ENCODE measurements at places on chromosomes 4 and X.
A peak's percentile ranks its signal among the peaks of the same experiment; 100 is the strongest.

DNA sequence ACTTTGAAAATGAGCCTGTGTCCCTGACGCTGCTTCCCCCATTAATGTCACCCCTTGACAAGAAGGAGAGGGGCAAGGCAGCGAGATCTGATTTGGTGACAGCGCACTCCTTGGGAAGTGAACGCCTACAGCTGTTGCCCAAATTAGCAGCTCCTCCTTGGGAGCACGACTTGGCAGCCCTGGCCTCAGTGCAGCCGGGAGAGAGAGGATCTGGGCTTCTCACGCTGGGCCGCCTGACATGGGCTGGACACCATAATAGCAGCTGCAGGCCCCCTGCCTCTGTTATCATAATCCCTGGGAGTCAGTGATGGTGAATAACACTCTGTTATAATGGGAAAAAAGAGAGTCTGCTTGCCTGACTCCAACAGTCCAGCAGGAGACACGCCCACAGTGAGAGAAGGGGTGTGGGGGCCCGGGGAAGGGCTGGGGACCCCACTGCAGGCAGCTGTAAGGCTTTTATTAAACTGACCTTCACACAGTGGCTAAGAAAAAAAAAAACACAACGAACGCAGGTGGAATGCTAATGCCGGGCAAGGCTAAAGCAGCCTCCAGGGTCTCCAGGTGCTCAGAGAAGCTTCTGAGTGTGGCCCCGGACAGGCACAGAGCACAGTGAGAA is 73.3 kb downstream of the PSAPL1 start:
- no peak for DNase-seq

DNA sequence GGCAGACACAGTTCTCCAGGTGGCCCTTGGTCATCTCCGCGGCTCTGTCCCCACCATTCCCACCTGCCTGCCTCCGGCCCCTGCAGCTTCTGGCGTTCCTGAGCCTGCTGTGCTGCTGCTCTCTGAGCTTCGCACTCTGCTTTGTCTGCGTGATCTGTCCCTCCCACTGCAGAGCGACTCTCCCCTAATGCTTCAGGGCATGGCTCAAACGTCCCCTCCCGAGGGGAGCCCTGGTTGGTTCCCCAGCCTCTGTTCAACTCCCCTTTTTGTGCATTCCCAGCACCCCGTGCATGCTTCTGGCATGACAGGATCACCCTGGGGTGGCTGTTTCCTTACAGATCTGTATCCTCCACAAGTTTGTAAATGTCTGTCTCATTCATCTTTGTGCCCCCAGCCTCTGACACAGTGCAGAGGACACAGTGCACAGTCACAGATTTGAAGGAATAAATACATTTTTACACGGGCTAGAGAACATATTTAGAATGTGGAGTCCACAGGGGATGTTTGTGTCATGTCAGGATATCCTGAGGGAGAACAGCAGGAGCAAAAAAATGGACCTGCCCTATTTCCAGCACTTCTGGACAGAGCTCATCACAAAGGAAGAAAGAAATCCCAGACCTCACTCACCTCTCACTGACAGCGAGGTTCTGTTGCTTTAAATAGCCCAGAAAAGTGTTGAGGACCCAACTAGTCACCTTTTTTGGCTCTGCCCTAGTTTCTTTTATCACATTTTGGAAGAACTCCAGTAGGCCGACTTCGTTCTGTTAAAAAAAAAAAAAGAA is 72.6 kb downstream of the GATB start:
- DNase-seq, result no peak

GRCh38 chrX:65451663-65452062 is 82.9 kb downstream of the LAS1L start:
- DNase-seq, result no peak

GRCh38 chr4:182478475-182478874 is 235.3 kb downstream of the TENM3 start:
- no peak for DNase-seq

DNA sequence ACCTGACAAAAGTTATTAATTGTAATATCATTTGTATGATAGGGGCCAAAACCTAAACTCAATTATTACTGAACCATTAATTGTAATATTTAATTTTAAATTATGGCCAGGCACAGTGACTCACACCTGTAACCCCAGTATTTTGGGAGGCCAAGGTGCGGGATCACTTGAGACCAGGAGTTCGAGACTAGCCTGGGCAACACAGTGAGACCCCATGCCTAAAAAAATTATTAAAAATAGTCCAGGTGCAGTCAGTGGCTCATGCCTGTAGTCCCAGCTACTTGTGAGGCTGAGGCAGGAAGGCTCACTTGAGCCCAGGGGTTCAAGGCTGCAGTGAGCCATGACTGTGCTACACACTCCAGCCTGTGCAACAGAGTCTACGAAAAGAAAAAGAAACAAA is 18.0 kb downstream of the PPAT start:
- DNase-seq, result no peak

GRCh38 chr4:8553991-8554405 is 26.2 kb upstream of the GPR78 start:
- no peak for DNase-seq

DNA sequence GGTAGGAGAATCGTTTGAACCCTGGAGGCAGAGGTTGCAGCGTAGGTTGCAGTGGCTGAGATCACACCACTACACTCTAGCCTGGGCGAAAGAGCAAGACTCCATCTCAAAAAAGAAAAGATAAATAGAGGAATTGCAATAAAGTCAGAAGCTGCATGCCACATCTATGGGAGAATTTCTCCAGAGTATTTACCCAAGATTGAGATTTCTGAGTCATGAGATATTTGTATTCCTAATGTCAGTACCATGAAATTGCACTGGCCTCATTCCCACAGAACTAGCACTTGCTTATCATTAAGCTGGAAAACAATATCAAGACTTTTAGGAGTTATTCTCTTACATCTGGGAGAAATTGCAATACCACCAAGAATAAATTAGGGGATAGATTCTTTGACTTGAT is 37.4 kb downstream of the ASIC5 start:
- no peak for DNase-seq

DNA sequence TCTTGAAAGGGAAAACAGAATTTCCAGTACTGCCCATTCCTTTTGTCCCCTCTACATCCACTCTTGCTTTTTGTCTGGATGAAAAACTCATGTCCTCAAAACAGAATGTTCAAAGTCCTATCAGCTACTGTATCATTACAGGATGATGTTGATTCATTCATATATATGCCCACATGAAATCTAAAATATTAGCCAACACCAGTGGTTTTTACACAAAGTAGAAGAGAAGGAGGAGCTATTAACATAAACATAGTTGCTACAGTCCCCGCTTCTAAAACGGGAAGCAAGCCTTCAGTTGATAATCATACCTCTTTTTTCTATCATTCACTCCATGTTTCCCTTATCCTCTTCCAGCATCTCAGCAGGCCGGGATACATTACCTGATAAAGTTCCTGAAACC is 7.7 kb upstream of the THOC2 start:
- DNase-seq, result no peak

DNA sequence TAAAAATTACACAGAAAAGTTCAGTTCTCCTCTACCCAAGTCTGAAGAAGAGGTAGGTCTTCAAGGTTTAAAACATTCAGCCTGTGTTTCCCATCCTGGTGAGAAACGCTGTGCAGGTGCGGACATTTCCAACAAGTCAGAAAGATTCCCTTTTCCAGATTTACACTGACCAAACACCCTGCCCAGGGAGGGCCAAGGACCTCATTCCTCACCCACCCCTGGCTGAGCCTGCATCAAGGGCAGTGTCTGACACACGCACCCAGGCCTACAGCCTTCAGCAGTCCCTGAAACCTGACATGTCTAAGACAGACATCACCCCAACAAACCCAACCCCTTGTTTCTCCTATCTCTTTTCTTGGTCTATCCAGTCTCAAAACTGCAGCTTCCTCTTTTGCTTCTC is 105.9 kb downstream of the APBB2 start:
- no peak for DNase-seq

DNA sequence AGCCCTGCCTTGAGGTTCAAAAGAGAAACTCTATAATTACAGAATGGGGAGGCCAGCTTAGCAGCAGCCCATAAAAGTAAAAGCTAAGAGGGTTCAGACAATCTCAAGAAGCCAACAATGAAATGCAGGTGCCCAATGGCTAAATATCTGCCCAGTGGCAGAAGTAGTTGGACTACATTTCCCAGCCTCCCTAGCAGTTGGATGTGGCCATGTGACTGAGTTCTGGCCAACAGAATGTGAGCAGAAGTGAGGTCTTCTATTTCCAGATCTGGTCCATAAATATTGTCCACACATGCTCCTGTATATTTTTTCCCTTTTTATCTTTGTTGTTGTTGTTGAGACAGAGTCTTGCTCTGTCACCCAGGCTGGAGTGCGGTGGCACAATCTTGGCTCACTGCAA is 127.9 kb upstream of the NHS start:
- no peak for DNase-seq

DNA sequence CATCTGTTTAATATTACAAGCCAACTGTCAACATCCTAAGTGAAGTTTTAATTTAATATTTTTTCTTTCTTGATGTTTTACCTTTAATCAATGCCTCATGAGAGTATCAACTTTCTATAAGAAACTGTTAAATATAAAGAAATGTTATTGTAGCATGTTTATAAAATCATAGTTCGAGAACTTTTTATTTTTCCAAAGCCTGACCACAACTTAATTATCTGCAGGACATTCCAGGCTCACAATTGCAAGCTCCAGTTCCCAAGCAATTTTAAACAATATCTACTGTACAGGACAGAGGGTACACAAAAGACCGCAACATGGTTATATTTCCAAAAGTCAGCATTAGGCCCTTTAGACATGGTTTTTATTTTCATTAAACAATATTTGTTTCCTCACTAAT is 20.1 kb downstream of the STX18 start:
- DNase-seq, result no peak

GRCh38 chrX:42499620-42500019 is 278.3 kb downstream of the PPP1R2C start:
- DNase-seq, result no peak

DNA sequence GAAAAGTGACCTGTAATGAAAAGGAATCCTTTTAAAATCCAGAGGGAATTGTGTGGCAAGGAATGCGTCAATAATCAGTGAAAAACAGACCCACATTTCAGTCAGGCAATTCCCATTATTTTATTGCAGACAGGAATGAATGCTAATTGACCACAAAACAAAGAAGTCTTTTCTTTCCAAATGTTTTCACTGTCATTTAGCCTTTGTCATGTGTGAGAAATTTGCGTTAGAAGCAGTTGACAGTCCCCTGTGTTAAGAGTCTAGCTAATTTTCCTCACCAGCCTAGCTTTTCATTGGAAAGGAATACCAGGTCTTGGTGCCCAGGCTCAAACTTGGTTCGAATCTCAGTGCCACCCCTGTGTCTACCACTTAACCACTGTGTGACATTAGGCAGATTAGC is 83.4 kb downstream of the KIT start:
- no peak for DNase-seq

DNA sequence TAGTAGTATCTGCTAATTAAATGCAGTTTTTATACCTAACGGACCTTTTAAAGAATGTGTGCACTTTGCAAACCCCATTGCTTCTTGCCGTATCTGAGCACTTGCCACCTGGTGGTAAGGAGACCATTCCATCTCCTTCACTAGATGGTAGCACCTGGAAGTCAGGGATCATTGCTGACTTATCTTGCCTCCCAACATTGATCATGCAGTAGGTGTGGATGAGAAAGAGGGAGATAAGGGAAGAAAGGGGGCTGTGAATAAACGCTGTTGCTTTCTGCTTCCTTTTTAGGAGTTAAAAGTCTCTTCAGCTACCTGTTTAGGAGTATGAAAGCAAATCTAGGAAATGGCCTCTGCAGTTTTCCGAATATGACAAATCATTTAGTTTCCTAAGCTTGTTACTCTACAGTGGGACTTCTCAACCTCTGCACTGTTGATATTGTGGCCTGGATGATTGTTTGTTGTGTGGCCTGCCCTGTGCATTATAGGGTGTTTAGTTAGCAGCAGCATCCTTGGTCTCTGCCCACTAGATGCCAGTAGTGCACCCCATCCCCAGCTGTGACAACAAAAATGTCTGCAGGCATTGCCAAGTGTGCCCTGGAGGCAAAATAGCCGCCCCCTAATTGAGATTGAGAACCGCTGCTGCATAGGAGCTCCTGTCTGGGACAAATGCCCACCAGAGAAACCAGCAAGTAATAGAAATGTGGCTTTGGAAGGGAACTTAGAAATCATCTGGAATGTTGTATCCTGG is 38.8 kb downstream of the GAB1 start:
- no peak for DNase-seq

DNA sequence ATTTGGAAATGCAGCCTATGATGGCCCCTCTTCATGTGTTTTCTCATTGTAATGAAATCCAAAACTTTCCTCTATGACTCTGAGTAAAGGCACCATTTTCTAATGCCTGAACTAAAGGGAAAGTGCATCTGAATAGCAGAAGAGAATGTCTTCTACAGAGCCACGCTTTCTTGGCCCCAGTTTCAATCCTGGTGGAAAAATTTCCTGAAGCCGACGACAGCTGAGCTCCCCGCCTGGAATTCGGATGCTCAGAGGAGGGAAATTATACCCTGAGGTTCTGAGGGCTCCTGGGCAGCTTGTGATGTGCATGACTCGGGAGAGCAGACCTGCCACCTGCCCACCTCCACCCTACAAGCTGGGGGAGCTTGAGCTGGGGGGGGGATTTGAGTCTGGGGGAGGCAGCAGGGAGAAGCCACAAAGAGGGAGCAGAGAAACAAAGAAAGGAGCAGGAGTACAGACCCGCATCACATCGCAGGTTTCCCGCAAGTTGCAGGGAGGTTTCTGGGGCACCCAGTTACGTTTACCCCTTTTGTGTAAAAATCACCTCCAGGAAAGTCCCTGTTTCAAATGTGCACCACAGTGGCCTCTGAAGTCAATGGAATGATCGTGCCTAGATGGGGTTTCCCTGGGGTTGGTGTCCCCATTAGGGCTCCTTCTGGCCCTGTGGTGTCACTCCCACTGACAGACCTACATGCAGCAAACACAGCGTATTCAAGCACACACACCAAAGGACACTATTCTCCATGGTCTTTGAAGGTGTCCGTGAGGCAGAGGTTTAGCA is 145.6 kb upstream of the RBPJ start:
- DNase-seq, result peak; percentile 38

- no peak for DNase-seq
Measured at GRCh38 chr4:1571165-1572009, 112.7 kb downstream of the FAM53A start.

DNA sequence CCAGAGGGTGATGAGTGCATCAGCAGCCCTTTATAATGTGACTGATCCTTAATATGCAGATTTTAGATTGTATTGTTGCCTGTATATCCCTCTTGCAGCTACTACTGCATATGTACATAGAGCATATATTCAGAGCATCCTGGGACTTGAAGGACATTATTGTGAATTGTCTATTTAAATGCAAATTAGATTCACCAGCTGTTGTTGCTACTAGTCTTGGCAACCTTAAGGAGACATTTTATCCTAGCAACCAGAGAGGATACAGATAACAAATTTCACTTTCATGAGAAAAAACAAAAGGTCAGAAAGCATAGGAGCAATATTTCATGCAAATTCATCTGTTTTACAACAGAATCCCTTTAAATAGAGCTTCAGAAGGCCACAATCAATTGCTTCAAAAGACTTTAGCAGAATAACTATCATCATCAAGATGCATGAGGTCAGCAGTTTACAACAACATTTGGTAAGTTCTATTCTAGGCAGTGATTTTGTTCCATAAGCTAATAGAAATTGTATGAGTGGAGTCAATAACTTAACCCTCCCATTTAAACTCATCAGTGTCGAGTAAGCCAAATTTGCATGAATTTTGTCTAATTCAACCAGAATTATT is 148.6 kb downstream of the GC start:
- no peak for DNase-seq
